ENCODE measurements at places on chromosomes 7 and 10.

GRCh38 chr7:69399401-69399800 is 198.9 kb upstream of the AUTS2 start:
- DNase-seq: no peak

DNA sequence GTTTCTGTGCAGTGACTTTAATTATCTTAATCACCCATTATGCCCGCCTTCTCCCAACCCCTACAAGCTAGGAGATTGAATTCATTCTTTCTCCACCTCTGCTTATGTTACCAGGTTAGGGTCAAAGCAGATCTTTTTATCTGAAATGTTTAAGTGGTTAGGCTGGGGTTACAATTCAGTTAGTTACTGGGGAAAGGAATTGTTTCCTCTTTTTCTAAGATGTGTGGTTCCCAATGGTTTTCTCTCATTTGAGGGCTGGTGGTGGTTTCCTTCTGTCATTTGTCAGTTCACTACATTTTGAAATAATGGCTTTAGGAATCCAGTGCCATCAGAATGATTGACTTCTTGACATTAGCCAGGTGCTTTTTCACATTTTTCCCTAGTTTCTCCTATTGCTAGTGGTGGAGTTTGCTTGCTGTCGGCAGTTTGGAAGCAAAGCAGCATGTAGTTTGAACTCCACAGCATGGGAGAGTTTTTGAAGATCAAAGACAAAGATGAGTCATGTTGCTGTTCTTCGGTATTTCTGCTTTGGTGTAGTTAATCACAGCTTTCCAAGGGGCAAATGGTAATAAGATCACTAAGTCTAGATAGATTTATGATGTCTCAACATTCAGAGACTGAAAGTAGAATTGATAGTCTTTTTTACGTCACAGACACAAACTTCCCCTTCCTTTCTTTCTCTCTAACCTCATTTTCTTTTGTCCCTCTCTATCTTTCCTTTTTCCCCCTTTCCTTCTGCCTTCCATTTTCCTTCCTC is 168.2 kb downstream of the SND1 start:
- no peak for DNase-seq

DNA sequence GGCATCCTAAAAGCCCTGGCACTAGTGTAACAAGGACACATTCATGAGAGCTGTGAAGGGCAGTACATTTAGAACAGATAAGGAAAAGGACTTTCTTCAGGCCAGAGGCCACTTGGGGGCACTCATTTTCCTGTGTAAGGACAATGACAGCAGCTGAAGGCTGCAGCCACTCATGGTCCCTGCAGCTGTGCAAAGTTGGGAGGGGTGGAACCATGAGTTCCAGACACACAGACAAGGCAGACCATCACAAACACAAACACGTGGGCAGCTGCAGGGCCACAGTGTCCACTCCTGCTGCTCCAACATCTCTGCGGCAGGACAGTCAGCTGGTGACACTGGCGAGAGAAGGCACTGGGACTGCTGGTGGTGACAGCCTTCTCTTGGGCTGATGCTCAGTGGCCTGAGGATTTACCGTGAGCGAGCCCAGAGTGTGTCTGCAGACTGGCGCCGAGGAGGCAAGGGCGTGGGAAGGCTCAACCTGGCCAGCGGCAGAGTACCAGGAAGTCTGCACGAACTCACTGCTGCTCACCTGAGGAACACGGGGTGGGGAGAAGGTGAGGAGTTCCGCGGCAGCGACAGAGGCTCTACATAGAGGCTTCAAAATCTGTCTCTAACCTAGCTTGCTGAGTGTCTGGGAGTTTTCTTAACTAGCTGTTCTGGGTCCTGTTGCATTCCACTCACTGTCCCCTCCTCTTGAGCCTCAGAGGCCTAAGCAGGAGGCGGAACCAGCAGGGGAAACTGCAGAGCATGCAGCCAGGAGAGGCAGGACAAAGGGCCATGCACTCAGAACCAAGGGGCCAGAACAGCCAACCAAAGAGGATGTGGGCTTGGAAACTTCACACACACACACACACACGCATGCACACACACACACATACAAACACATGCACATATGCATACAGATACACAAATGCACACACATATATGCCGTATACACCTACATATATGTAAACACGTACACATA is 76.5 kb upstream of the DDC start:
- peak; percentile 17 for DNase-seq

DNA sequence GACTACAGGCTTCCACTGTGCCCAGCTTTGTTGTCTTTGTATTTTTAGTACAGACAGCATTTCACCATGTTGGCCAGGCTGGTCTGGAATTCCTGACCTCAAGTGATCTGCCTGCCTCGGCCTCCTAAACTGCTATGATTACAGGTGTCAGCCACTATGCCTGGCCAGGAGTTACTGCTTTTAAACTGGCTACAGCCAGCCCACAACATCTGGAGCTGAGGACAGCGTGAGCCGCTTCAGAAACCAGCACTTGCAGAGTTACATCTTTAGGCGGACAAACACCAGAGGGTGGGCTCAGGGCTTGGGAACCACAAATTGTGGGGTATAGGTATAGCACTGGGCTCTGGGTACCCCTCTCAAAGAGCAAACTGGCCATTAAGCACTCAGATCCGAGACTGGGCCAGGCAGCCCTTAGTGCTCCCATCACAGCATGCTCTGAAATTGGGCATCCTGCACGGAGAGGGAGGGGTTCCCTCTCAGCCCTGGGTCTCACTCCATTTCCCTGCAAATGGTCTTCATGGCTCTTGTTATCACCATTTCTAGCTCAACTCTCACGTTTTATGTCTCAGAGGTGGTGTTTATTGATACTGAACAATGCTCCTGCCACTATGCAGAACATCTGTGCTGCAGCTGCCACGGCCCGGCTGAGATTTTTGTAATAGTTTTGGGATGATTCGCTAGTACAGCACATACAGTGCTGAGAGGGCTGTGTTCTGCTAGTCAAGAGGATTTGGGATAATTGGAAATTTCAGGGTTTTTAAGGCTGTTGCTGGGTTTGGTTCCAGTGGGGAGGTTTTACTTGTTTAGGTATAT is 146.4 kb upstream of the LYZL2 start:
- no peak for DNase-seq

GRCh38 chr10:73789659-73790055 is 4.3 kb downstream of the ZSWIM8 start:
- DNase-seq: no peak

DNA sequence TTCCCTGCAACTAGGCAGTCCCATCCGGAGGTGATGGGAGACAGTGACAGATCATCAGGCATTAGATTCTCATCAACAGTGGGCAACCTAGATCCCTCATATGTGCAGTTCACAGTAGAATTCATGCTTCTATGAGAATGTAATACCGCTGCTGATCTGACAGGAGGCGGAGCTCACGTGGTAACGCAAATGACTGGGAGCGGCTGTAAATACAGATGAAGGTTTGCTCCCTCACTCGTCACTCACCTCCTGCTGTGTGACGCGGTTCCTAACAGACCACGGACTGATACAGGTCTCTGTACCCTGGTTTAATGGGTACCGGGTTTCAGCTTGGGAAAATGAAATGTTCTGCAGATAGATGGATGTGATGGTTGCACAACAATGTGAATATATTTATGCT is 47.8 kb upstream of the PIK3AP1 start:
- no peak for DNase-seq

Measured in MM.1S (cell line).